ENCODE measurements at places on chromosomes 5 and 9. TPM values are rescaled to one million over a fixed set of nuclear protein-coding genes. Genes with fewer than 3 reads are reported as not detected.

The KIF24 gene
- 7.2 TPM for total RNA-seq

The SPAAR gene
- total RNA-seq, result not detected

The PCDHB15 gene
- total RNA-seq, result not detected

The UBLCP1 gene
- 41.7 TPM for total RNA-seq

The GRIA1 gene
- not detected for total RNA-seq

The NME5 gene
- total RNA-seq, result not detected

The SOX30 gene
- 0.29 TPM for total RNA-seq

The DNAJC18 gene
- total RNA-seq, result 26.7 TPM

The DOCK2 gene
- total RNA-seq, result 174 TPM

The MAMDC2 gene
- total RNA-seq, result not detected

The DNM1 gene
- 0.65 TPM for total RNA-seq

The HSPB3 gene
- not detected for total RNA-seq

The SHB gene
- total RNA-seq, result 2.4 TPM

The PTPRD gene
- total RNA-seq, result 0.15 TPM

All from activated CD8-positive, alpha-beta memory T cell treated with anti-CD3 and anti-CD28 coated beads for 36 hours (primary cell).